Melanocyte of skin (primary cell): ENCODE measurements at places on chromosomes 11 and 22. TPM values are rescaled to one million over a fixed set of nuclear protein-coding genes. Genes with fewer than 3 reads are reported as not detected.

ZP1 gene
- under 0.01 TPM in 1 of 2 replicates, not detected in the other for total RNA-seq

KLHL35 gene
- 1.8 and 2.4 TPM in 2 replicates for total RNA-seq

TSSK2 gene
- total RNA-seq, result not detected in 2 replicates

MAJIN gene
- not detected in 2 replicates for total RNA-seq

EWSR1 gene
- total RNA-seq, result 209 and 236 TPM in 2 replicates

SEC14L2 gene
- 5.2 and 5.8 TPM in 2 replicates for total RNA-seq

KDM4E gene
- total RNA-seq, result not detected in 2 replicates

MMP27 gene
- total RNA-seq, result not detected in 2 replicates

THRSP gene
- total RNA-seq, result not detected in 2 replicates
